ENCODE measurements at places on chromosomes 2 and 18.
A peak's percentile ranks its signal among the peaks of the same experiment; 100 is the strongest.

DNA sequence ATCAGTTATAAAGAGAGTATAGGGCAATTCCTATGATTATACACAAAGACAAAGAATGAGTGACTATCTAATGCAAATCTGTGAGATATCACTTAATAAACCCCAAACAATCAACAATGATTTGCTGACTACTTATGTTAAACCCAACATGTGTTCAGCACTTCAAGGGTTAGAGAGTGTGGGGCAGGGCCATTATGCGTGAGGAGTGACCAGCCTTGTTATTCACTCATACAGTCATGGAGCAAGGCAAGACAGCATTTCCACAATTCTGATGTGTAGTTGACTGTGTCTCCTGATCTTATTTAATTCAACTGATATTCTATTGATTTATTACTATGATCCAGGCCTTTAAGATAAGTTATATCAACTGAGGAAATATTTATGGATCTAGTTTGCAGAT is 251.7 kb downstream of the CYRIA start:
- DNase-seq: no peak

- no peak for DNase-seq
These were observed 510.1 kb downstream of the EIPR1 start for GRCh38 chr2:2867397-2867979.

- no peak for DNase-seq
These were observed 37.6 kb upstream of the DDX18 start for GRCh38 chr2:117776888-117777287.

GRCh38 chr2:151916632-151917031 is 88.4 kb upstream of the ARL5A start:
- no peak for DNase-seq

- no peak for DNase-seq
These were observed 31.7 kb downstream of the SPP2 start for GRCh38 chr2:234081970-234082822.

DNA sequence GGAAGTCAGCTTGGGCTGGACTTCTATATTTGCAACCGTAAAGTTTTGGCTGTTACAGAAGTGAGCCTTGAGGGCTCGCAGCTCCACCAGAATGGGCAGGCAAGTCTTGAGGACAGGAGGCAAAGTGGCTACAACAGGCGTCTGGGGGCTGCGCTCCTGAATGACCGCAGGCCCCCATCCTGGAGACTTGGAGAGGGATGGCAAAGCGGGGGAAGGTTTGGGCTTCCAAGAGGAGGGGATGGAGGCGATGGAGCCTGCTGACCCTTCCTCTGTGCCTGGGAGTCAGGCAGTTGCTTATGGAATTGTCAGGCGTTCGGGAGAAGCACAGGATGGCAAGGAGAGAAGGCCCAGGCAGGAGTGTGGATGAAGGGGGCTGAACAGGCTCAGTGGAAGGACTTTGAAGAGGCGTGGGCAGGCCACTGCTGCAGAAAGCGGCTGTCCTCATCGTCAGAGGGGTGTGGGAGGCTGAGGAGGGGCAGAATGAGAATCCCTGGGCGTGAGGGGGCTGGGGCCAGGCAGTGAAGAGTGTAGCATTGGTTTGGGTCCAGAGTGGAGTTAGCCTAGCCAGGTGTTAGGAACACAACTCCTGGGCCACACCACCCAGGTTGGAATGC is 72.3 kb downstream of the INHBB start:
- DNase-seq: no peak

DNA sequence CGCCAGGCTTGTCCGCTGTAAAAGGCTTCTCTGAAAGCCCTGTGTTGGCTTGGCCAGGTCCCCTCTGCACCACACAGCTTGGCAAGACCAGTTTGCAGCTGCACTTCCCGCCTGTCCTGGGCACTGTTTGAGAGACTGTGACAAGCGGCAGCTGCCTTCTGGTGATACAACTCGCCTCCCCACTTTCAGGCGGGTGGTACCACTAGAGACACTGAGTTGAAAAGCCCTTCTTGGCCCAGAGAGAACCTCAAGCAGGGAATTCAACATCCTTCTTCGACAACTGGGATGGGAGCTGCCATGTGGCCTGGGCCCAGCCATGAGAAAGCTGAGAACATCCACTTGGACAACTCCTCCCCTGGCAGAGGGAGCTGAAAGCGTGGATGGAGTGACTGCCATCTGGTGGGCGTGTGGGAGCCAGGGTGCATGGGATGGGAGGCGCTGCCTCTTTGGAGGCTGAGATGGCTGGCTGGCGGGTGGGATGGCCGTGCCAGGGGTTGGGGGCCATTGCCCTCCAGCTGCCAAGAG is 125.5 kb upstream of the REV1 start:
- DNase-seq: no peak

DNA sequence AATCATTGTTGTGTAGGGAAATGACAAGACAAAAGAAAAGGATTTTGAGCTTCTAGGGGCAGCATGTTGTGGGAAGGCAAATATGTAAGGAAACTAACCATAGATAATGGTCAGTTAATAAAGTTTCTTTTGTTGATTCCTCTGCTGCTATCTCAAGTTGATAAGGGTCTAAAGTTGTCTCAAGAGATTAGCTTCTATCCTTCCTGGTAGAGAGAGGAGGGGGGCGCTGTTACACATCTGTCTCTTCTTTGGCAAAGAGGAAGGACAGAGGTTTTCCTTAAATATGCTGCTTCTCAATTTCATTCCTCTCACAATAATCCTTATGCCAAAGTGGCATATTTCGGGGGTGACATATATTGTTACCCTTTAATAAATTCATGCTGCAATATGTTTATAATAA is 944.0 kb downstream of the DPP10 start:
- no peak for DNase-seq

DNA sequence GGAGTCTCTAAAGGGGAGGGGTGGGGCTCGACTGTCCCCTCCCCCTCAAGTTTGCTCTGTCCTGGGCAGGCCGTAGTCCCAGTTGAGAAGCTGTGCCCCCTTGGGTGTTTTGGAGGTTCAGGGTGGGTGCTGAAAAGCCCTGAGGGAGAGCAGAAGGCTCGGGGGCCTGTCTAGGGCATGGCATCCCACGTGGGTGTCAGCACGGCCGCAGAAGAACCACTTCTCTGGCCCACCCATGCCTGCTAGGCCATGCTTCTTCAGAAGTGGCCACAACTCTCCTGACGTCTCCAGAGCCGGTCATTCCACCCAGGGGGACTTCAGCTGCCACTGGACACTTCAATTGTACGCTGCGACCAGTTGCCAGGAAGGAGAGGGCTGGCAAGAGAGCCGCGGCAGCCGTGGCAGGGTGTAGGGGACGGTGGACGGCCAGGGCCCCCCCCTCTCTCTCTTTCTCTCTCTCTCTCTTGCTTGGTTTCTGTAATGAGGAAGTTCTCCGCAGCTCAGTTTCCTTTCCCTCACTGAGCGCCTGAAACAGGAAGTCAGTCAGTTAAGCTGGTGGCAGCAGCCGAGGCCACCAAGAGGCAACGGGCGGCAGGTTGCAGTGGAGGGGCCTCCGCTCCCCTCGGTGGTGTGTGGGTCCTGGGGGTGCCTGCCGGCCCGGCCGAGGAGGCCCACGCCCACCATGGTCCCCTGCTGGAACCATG is at the start of gene INPP5D:
Gene INPP5D (plus strand): TSS at position 546 of the 704 bp plus-strand sequence. CDS start 137 bp downstream, at position 683.
- DNase-seq: no peak

- DNase-seq: no peak
These were observed 103.5 kb downstream of the ARL4C start for GRCh38 chr2:234393354-234393753.

DNA sequence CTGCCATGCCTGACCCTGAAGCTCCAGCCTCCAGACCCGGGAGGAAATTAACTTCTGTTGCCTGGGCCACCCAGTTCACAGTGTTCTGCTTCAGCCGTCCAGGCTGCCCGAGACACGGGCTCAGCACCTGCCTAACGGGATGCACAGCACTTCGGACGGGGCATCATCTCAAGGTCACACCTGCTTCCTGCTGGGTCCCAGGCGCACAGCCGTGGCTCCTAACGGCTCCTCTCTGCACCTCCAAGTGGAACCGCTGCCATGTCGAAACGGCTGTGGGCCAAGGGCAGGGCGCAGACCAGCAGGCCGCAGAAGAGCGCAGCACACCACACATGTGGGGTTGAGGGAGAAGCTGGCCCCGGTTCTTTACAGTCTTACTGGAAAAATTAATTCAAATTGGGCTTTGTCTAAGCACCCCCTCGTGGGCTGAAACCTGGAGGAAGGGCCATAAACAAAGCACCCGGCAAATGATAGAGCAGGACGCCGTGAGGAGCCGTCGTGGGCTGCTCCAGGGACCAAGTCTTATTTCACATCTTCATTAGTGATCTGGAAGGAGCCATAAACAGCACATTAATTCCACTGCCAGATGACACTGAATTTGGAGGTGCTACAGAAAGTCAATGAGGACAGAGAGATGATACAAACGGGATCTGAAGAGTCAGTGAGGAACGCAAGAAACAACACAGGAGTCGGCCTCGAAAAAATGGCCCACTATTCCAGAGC is 59.6 kb downstream of the EIPR1 start:
- no peak for DNase-seq

GRCh38 chr2:37125416-37125815 is 31.4 kb downstream of the EIF2AK2 start:
- DNase-seq: no peak

GRCh38 chr2:86557836-86558235 is 5.4 kb downstream of the CHMP3 start:
- DNase-seq: no peak

DNA sequence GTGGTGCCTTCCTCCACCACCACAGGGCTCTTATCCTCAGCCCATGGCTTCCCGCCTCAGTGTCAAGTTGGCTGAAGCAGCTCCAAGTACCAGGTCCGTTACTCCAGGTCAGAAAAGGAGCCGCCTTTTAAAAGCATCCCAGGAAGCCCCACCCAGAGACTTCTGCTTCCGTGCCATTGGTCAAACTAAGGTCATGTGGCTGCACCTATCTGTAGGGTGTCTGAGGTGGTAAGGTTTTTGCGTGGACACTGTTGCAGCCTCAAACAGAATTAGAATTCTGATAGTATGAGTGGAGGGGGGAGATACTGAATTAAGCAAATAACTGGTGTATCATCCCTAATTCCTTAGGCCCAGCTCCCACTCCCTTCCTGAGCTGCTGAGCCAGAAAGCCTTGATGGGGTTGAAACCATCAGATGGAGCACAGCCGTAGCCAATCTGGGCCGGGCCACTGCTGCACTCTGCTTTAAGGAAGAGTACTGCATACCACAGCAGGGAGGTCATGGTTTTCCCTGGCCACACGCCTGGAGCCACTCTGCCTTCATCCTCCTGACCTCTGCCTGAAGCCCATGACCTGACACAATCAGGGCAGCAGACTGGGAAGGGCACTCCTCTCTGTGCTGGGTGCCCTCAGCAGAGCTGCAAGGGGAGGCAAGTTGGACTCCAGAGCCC is 8.4 kb downstream of the TMEM247 start:
- peak; percentile 47 for DNase-seq

GRCh38 chr2:82675186-82675585 is 1783.9 kb downstream of the SUCLG1 start:
- DNase-seq: no peak

GRCh38 chr2:219414857-219415256 is 3.3 kb upstream of the DES start:
- DNase-seq: no peak

GRCh38 chr18:58597649-58598048 is 31.2 kb downstream of the ALPK2 start:
- DNase-seq: no peak

- no peak for DNase-seq
These were observed 7.3 kb upstream of the ATL2 start for GRCh38 chr2:38384338-38384737.

DNA sequence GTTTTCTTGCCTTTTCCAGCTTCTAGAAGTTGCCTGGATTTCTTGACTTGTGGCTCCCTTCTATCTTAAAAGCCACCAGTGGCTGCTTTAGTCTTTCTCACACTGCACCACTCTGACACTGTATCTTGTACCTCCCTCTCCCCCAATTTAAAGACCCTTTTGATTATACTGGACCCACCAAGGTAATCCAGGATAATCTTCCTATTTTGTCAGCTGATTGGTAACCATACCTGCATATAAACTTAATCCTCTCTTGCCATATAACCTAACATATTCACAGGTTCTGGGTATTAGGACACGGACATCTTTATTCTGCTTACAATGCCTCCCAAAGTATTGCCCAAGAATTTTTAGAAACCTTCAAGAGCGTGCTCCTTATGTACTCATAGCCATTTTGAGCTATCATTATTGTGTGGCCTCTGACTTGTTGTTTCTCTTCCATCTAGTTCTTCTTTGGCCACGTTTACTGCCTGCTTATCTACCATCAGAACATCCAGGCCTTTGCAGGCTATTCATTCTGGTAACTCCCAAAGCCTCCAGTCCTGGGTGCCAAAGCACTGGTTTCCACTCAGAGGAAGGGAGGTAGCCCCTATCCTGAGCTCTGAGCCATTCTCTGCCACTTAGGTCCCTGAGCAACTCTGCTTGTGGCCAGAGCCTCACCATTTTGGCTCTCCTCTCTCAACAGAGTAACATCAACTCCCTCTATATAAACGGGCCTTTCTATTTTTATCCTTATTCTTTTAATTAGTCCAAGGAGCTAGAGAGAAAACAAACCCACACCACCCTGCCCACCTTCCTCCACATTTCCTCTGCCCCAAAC is 70.8 kb downstream of the MYO3B start:
- no peak for DNase-seq

GRCh38 chr2:179311101-179311500 is 46.5 kb upstream of the SESTD1 start:
- DNase-seq: no peak

GRCh38 chr2:74199871-74200305 is 1.5 kb downstream of the MTHFD2 start:
- DNase-seq: no peak

GRCh38 chr18:59631583-59632181 is 65.5 kb downstream of the CCBE1 start:
- DNase-seq: peak; percentile 12

GRCh38 chr2:138919120-138919747 is 139.0 kb upstream of the NXPH2 start:
- DNase-seq: no peak

DNA sequence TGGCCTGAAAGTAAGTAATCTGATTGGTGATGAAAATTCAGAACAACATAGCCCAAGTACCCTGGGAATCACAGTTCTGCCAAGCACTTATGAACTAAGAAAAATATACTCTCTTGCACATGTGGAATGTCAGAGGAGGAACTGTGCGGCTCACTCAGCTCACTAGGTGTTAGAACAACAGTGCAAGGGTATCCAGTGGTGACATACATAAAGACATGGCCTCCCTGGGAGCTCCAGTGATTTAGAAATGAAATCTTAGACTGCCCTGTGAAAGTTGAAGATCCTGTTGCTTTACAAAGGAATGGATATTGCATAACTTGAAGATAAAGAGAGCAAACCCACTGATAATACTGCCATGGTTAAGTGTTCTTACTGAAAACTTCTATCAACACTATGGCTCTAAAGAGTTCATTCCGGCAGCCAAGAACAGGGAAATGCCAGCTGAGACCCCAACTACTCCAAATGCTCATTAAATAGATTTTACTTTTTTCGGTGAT is 246.2 kb downstream of the ARHGAP15 start:
- no peak for DNase-seq

- DNase-seq: no peak
These were observed 112.0 kb upstream of the PKDCC start for GRCh38 chr2:41935825-41936224.

- no peak for DNase-seq
These were observed 114.2 kb upstream of the NT5C1B start for GRCh38 chr2:18703555-18703954.
